ENCODE measurements at places on chromosomes 11 and 22.

DNA sequence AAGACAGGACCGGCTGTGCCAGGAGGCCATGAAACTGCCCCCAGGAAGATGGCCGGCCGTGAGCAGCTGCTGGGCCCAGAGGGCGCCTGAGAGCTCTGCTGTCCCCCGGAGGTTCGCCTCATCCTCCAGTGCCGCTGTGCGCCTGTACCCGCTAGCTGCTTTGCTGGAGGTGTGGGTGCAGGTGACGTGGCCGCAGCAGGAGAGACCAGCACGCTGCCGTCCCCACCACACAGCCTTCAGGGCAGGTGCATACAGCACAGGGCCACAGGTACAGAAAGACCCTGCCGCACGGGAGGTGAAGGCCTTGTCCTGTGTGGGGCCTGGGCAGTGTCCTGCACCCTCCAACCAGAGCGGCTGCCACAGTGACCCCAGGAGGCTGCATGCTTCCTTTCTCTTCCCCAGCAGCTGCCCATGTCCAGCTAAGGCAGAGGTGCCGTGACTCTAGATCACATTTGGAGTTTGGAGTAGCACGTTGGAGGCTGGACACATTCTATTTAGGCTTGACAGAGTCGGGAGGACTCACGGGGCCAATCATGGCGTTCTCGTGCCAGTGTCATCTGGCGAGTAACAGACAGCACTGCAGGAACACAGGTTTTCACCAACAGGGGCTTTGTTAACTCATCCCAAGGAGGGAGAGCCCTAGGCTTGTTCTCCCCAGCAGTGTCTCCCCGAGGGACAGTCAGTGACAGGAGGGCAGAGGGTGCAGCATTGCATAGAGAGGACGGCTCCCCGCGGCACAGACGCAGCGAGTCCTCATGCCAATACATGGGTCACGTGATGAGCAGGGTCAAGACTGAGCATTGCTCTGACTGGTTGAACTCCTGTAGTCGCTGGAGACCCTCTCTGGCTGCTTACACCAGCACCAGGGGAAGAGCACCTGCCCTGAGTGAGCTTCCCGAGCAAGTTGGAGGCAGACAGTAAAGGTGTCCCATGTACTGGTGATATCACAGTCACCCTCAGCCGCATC lies 18.7 kb upstream of the PANX2 start:
- DNase-seq: no peak

DNA sequence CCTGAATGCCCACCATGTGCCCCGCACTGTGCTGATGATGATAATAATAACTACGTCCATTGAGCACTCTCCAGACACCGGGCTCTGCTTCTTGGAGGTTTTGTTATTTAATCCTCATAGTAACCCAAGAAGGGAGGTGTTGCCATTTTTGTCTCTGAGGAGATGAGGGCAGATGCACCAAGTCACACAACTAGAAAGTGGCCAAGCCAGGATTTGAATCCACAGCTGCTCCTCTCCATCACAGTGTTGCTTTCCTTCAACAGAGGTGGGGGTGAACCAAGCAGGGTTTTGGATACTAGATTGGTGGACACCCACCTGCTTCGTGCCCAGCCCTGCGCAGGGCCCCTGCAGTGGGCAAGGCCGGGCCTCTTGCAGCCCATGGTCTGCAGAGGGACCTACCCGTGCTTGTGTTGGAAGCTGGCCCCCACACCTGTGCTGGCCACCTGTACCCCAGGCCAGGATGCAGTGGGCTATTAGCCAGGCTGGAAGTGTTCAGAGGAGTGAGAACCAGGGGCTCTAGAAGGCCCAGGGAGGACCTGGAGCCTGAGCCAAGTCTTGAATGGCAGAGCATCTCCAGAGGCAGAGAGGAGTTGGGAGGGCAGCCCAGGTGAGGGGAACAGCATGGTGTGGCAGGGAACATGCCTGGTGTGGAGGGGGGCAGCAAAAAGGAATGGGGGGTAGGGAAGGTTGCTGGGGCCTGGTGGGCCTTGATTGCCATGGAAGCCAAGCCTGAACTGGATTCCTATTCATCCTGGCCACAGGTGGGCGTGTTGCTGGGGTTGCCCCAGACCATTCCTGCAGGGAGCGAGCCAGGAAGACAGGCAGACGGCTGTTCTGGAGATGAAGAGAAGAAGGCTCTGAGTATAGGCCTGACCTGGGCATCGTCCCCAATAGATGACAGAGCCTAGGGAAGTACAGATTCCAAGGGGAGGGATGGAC lies 2.7 kb upstream of the DPP3 start:
- DNase-seq: no peak

DNA sequence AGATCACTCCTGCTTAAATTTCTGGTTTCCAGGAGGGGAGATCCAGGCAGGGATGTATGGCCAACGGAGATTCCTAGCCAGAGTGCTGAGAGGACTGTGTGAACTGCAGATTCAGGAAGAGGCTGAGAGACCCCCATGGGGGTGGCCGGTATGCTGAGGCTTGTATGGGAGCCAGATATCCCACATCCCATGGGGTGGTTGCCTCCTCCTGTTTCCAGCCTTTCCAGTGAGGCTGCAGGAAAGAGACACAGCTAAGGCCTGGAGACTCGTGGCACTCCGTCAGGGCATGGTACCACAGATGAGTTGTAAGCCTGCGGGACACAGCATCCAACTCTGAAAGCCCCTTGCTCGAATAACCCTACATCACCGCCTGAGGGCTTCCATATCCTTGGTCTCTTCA lies 1.4 kb upstream of the MYOD1 start:
- DNase-seq: no peak

GRCh38 chr11:66195867-66196266 lies 72.6 kb upstream of the RAB1B start:
- DNase-seq: no peak

GRCh38 chr22:46256358-46256958 lies 6.4 kb upstream of the CDPF1 start:
- no peak for DNase-seq

- no peak for DNase-seq
These were observed 30.1 kb downstream of the IGHMBP2 start for GRCh38 chr11:68933605-68934320.

GRCh38 chr11:47907499-47907898 lies 59.3 kb upstream of the NUP160 start:
- DNase-seq: no peak

- DNase-seq: no peak
These were observed 7.1 kb upstream of the CD44 start for GRCh38 chr11:35131886-35132285.

DNA sequence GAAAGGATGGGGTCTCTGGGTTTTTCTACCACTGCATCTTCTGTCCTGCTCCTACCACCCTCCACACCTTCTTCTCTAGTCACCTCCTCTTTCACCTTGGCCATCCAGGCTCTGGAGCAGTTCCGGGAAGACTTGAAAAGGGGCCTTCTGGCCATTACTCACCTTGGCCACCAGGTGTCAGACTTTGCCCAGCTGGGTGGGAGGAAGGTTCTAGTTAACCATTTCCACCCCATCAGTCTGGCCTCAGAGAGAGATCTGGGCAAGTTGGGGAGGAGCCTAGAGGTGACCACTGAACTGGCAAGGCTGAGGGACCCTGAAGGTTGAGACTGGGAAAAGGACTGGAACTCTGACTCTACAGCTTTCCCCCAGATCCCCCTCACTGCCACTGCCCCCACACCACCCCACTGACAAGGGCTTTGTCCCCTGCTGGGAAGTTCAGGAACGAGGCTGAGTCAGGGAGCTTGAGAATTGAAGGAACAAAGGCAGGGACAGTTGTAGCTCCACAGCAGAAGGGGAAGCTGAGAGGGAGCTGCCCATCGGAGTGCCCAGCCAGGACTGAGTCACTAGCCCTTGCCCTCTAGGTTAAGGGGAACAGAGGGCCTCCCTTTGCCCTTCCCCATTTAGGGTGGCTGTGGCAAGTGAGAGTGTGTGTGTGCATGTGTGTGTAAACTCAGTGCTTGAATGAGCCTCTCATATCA lies 3.7 kb upstream of the POLD4 start:
- DNase-seq: peak; percentile 47

GRCh38 chr22:20989323-20990138 lies 7.4 kb downstream of the LZTR1 start:
- no peak for DNase-seq

DNA sequence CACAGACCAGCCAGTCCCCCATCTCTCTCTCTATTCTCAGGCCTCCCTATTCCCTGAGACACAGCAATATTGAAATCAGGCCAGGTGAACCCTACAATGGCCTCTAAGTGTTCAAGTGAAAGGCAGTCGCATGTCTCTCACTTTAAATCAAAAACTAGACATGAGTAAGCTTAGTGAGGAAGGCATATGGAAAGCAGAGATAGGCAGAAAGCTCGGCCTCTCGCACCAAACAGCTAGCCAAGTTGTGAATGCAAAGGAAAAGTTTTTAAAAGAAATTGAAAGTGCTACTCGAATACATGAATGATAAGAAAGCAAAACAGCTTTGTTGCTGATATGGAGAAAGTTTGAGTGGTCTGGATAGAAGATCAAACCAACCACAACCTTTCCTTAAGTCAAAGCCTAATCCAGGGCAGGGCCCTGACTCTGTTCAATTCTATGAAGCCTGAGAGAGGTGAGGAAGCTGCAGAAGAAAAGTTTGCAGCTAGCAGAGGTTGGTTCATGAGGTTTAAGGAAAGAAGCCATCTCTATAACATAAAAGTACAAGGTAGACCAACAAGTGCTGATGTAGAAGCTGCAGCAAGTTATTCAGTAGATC lies 19.8 kb upstream of the MPZL2 start:
- no peak for DNase-seq

DNA sequence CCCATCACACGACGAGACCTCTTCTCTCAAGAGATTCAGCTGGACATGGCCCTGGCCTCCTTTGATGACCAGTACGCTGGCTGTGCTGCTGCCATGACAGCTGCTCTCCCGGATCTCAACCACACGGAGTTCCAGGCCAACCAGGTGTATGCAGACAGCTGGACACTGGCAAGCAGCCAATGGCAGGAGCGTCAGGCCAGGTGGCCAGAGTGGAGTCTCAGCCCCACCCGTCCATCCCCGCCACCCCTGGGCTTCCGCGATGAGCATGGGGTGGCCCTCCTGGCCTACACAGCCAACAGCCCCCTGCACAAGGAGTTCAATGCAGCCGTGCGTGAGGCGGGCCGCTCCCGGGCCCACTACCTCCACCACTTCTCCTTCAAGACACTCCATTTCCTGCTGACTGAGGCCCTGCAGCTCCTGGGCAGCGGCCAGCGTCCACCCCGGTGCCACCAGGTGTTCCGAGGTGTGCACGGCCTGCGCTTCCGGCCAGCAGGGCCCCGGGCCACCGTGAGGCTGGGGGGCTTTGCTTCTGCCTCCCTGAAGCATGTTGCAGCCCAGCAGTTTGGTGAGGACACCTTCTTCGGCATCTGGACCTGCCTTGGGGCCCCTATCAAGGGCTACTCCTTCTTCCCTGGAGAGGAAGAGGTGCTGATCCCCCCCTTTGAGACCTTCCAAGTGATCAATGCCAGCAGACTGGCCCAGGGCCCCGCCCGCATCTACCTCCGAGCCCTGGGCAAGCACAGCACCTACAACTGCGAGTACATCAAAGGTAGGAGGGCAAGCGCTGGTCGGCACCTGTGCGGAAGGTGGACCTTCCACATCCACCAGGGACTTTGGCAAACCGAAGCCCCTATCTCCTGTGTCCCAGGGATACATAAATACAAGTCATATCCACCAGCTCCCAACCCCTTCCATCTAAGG lies 11.3 kb downstream of the CHRNA10 start:
- DNase-seq: peak; percentile 15

GRCh38 chr11:126338346-126339055 lies 17.0 kb upstream of the ST3GAL4 start:
- no peak for DNase-seq

DNA sequence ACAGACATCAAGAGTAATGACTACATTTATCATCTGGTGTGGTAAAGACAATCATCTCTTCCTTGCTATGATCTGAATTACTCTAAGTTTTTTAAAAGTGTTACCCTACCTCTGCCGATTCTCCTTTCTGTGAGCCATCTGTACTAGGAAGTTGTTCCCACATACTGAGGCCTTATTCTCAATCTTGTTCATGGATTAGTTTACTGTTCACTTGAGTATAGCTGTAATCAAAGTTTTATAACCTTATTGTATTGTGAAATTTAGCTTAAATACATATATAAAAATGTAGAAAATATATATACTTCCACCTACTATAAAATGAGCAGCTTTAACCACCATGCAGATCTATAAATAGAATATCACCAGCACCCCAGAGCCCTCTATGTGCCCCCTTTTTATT lies 2.4 kb upstream of the OR8D2 start:
- DNase-seq: no peak

DNA sequence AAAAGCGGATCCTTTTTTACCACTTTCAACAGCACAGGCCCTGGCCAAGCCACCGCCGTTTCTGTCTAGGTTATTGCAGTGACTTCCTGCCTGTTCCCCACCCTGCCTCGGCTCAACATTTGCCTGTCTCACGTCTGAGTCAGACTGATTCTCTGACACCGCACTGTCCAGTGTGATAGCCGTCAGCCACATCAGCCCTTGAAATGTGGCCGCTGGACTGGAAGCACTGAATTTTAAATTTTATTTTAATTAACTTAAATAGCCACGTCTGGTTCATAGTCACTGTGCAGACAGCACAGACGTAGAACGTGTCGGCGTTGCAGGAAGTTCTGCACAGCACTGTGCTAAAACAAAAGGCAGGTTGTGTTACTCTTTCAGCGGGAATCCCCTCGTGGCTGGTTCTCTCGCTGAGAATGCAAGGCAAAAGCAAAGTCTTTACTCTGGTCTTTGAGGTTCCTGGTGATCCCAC lies 56.3 kb upstream of the ADSL start:
- no peak for DNase-seq

- DNase-seq: no peak
These were observed 18.6 kb upstream of the DGCR8 start for GRCh38 chr22:20061481-20061861.

DNA sequence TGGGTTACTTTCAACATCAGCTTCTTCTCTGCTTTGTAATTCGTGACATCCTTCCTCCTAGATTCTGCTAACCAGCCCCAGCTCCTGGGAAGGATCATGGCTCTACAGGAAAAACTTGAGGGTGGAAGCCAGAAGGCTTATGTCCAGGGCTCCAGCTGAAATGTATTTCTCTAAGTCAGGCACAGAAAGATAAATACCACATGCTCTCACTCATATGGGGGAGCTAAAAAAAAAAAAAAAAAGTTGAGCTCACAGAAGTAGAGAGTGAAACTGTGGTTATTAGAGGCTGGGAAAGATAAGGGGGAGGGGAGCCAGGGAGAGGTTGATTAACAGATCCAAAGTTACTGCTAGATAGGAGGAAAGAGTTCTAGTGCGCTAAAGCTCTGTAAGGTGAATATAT lies 74.9 kb downstream of the DSCAML1 start:
- DNase-seq: no peak

DNA sequence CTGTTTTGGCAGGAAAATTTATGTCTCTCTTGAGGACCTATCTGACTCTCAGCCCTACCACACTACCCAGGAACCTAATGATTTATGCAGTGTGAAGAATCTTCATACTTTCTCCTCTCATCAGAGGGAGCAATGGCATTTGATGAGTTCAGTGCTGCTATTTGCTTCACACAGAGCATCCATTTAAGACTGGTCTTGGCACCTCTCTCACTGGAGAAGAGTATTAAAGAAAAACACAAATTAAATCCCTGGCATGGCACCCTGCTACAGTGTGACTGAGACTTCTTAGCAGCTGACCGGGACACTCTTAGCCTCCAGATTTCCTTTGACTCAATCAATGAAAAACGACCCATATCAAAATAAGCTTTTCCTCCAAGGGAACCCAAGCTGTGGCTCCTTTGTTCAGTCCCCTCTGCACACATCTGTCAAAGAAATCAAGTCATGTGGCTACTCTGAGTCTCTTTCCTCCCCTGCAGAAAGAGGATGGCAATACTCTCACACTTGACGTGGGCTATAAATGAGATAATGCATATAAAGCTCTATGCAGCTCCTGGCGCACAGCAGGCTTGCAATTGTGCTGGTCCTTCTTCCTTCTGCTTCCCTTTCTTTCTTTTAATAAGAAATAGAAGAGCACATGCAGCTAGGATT lies 186.1 kb upstream of the E2F8 start:
- DNase-seq: no peak

Measured in LNCaP clone FGC (cell line).